Esophagus squamous epithelium (tissue), 5 donors: ENCODE measurements at places on chromosomes 4 and X.

DNA sequence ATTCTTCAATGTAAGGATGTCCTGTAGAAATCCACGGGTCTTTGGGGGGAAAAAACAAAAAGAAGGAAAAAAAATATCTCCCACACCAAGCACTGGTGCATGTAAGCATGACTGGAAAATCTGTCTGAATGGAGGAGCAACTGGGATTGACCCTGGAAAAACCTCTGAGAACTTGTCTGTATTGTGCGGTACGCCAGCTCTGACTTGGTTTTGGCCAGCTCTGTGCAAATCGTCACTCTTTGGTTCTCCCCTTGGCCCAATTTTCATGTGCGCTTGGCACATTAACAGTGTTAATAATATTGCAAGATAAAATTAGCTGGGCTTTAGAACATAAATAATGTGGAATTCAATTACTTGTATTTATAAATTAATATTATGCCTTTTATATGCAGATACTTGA, 231.2 kb upstream of the HAND2 start:
- no peak for DNase-seq

DNA sequence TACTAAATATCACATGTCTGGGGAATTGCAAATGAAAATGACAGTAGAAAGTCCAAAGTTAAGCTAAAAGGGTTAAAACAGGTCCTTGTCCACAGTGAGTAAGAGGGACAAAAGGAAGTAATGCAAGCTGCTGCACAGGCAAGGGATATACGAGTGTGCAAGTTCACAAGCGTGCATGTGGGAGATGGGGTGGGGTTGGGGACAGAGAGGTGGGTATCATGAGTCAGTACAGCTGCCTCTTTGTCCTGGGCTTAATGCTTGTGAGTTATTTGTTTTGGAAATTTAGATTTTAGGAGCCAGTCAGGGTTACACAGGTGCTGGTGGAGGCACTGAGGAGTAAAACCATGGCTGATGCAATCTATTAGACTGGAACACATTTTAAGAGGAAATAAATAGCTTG, 3.3 kb upstream of the GPRASP2 start:
- DNase-seq = no peak

GRCh38 chrX:132015875-132016274, 7.2 kb upstream of the STK26 start:
- DNase-seq = no peak

GRCh38 chrX:8890794-8891193, 89.6 kb upstream of the FAM9A start:
- no peak for DNase-seq

DNA sequence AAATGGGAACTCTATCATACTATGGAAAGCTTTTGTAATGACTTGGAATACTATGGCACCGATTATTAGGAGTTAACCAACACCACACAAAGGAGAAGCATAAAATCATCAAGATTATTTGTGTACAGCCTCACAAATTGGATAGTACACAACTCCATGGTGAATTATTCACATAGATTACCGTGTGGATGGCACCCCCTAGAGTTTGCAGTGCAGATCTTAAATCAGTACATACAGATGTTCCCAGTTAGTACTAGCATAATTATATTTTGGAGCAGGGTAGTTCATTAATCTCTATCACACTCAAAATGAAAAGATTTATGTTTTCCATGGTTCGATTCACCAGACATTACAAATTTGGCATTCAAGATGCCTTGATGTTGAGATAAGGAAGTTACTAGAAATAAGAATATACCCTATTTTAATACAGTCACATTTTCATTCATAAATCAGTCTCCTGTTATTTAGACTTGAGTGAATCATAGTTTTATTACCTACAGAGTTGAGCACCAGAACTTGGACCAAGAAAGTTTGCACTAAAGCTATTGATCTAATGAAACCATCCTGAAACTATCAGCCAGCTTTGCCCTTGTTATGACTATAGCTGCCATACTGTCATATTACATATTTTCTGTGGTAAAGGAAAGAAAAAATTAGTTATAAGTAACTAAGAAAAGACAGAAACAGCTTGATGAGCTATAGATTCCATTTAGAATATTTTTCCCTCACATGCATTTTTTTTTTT, 531.8 kb downstream of the GLUD2 start:
- DNase-seq = no peak

DNA sequence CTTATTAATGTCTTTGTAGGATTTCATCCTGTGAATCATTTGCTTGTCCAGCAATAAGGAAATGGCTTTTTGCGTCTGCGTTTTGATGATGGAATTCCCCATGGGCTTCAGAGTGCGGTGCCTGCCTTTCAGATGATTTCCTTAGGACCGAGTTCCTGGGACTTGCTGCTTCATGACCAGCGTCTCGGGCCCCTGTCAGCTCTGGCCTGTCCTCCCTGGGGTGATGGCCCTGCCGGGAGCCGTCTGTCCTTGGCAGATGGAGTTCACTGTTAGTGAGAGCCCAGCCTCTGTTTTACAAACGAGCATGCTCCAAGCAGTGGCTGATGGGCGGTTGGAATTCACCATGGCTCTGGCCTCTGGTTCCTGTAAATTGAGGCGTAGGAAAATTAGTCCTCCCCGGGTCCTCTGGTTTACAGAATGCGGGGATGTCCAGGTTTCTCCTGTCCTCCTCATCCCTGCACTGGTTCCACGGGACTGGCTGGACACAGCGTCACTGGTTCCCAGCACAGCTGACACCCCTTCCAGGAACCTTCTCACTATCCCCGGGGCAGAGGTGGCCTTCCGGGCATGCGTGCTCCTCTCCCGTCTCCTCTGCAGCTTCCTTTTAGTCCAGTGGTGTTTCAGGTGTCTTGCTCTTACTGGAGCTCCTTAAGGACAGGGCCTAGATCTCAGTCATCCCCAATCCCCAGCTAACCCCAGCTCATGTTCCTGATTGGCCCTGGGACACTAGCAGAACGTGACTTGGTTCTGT, 34.9 kb downstream of the TBC1D14 start:
- DNase-seq = no peak

GRCh38 chr4:151540728-151541388, 131.9 kb downstream of the FHIP1A start:
- DNase-seq = no peak

GRCh38 chrX:50372966-50373365, 97.7 kb downstream of the DGKK start:
- no peak for DNase-seq

DNA sequence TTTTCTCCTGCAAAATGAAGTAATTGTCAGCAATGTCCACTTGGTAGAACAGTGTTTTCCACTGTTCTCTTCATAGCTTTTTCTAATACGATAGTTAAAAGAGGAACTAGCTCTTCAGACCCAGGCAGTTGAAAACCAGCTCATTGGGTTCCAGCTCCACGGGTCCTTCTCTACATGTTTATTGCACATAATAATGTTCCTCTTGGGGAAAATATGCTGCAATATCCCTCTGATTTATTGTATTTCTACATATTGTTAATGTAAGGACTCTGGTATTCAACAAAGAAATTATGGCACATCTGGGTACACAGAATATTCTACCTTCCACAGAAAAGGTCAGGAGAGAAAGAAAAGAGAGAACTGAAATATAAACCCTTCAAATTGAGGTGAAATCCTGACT, 473.4 kb downstream of the TRIML1 start:
- DNase-seq = no peak

- DNase-seq = no peak
Measured at GRCh38 chr4:6258741-6259140, 10.9 kb upstream of the WFS1 start.

GRCh38 chr4:83238393-83239248, 46.0 kb downstream of the COQ2 start:
- DNase-seq = no peak

GRCh38 chr4:187370918-187371317, 624.7 kb upstream of the ZFP42 start:
- no peak for DNase-seq

DNA sequence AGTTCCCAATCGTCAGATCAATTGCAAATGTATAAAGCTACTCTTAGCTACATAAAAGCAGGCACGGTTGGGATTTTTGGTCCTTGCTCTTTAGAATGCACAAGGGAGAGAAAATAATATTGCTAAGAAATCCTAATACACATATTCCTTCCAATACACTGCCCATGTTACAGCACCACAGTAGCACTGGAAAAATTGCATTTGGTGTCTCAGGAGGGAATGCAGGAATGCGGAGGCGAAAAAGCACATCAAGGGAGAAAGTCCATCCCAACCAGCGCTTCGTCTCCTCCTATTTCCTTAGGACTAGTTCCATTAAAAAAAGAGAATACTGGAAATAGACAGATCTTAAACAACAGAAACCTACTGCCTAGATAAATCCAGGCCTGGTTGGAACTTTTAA, 23.9 kb downstream of the ADGRA3 start:
- DNase-seq = no peak

DNA sequence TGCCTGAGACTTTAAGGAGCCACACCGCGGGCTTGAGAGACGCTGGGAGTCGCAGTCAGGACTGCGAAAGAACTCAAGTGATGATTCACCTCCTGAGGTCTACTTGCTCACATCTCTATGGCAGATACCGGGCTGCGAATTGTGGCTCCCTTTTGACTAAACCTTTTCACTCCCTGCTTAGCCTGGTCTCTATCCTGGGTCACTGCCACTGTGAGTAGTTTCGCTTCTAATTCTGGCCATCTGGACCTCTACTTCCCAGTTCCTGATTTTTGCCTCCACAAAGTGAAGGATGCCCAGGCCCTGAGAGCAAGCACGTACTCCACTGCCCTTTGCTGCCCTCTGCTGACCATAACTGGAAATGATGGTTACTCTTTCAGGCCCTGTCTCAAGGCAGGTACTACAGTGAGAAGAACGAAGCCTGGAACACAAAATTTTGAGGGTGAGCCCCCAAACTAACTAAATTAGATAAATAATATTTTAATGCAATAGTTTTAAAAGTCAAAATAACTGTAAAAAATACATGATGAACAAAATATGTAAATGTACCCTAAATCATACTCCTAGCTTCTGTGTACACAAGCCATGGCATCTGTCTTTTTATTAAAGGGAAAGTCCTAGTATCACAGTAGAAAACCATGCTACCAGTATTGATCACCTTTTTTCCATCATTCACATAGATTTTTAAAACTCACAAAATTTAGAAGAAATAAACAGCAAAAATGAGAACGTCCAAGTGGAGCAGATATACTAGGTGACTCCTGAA, 16.7 kb downstream of the MAD2L1 start:
- DNase-seq = peak; percentile 6

GRCh38 chr4:47490550-47490949, 5.5 kb downstream of the ATP10D start:
- no peak for DNase-seq
